Subcutaneous adipose tissue (tissue), 4 donors: ENCODE measurements at places on chromosomes 1 and 21. TPM values are rescaled to one million over a fixed set of nuclear protein-coding genes. Genes with fewer than 3 reads are reported as not detected.

Gene AADACL3
- total RNA-seq: 0.16 TPM

Gene ATP6V1G3
- total RNA-seq: not detected

Gene SAMD11
- total RNA-seq: not detected

Gene GUCA2B
- total RNA-seq: not detected

Gene LENEP
- not detected for total RNA-seq

Gene OR2L2
- total RNA-seq: not detected

Gene TEKT2
- total RNA-seq: not detected

Gene TNFRSF4
- total RNA-seq: not detected

Gene H6PD
- 105 TPM for total RNA-seq

Gene SPSB1
- total RNA-seq: 87.8 TPM

Gene TMEM200B
- 32.1 TPM for total RNA-seq

Gene FLG2
- total RNA-seq: not detected

Gene LMX1A
- total RNA-seq: 1.5 TPM

Gene SYT6
- total RNA-seq: not detected

Gene IFI44L
- total RNA-seq: 15.6 TPM

Gene CLDN17
- not detected for total RNA-seq

Gene CYP4A11
- total RNA-seq: 0.66 TPM

Gene CRYAA
- not detected for total RNA-seq

Gene HSPG2
- 285 TPM for total RNA-seq

Gene RUNX3
- 4.4 TPM for total RNA-seq

Gene HMCN1
- 9.2 TPM for total RNA-seq

Gene DSCAM
- total RNA-seq: not detected

Gene TMPRSS3
- total RNA-seq: 0.34 TPM
